ENCODE measurements at places on chromosomes 13 and 19.

- no peak for DNase-seq
These were observed 11.8 kb upstream of the CD70 start for GRCh38 chr19:6602729-6603114.

DNA sequence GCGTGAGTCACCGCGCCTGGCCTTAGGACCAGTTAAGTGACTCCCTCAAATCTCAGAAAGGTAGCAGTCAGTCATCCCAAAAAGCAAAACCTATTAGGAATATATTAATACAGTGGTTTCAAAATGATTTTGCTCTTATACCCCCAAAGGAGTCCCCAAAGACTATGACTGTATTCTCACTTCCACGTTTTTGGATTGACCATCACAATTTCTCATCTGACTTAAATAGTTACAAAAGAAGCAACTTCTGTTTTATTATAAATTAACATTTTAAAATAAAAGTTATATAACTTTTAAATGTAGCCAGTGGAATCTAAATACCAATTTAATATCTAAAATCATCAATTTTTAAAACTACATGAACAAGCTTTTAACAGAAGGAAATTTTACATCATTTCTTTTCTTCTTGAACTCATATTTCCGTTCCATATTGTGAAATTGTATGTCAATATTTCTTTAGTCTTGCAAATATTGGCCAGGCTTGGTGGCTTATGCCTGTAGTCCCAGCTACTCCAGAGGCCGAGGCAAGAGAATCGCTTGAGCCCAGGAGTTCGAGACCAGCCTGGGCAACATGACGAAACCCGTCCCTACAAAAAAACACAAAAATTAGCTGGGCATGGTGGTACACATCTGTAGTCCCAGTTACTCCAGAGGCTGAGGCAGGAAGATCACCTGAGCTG is 1.5 kb upstream of the SPART start:
- no peak for DNase-seq

DNA sequence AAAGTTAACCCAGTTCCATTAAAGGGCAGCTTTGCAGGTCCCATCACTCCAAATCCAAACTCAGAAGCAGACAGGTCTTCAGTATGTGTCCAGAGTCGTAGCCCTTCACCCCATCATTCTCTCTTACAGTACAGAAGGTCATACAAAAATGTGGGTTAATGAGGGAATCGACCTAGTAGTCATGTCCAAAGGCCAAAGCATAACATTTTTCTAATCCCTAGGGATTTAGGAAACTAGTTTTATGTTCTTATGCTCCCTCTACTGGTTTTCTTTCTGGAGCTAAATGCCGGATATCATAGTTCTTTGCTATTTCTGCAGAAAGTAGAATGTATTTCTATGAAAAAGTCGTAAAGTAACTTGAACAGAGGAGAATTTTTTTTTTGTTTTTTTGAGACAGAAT is 72.2 kb downstream of the DHRS12 start:
- no peak for DNase-seq

DNA sequence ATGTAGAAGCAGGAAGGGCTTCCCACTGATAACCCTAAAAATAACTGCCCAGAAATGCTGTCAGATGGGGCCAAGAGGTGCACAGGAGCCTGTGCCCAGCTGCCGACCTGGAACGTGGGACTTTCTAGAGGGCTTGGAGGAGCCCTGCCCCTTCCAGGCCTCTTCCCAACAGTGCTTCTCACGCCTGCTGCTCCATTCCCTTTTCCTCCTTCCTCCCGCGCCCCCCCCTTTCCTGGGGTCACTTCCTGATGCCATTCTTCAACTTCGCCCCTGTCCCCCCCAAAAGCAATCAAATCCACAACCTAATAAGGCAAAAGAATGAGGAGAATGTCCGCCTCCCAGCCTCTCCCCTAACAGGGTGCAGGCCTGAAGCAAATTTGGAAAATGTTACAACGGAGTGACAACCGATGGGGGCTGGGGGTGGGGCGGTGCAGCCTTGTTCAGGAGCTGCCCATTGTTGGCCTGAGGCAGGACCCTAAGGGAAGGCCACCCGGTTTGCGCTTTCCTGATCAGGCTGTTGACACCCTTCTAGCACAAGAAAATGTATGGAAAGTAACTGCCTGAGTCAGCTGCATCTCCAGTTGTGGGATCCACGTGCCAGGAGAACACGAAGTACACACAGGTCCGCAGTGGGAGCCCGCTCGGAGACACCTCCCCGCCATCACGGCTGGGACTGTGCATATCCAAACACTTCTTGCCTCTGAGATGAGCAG is 18.7 kb downstream of the ACTN4 start:
- no peak for DNase-seq

DNA sequence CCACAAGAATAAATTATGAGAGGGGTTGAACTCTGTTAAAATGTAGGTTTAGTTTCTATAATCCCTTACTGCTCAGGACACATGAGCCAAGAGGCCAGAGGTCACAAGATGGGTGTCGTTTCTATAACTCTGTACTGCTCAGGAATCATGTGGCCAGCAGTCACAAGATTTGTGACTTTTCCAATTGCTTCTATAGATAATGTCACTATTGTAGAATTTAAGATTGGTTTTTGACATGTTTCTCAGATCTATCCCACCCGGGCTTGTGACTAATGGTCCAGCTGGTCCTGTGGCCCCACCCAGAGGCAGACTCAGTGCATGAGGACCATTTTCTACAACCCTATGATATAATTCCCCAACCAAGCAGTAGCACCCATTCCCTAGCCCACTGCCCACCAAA is 662.0 kb upstream of the KLF12 start:
- DNase-seq = no peak

GRCh38 chr19:49403404-49404187 is 15.5 kb downstream of the KASH5 start:
- no peak for DNase-seq

DNA sequence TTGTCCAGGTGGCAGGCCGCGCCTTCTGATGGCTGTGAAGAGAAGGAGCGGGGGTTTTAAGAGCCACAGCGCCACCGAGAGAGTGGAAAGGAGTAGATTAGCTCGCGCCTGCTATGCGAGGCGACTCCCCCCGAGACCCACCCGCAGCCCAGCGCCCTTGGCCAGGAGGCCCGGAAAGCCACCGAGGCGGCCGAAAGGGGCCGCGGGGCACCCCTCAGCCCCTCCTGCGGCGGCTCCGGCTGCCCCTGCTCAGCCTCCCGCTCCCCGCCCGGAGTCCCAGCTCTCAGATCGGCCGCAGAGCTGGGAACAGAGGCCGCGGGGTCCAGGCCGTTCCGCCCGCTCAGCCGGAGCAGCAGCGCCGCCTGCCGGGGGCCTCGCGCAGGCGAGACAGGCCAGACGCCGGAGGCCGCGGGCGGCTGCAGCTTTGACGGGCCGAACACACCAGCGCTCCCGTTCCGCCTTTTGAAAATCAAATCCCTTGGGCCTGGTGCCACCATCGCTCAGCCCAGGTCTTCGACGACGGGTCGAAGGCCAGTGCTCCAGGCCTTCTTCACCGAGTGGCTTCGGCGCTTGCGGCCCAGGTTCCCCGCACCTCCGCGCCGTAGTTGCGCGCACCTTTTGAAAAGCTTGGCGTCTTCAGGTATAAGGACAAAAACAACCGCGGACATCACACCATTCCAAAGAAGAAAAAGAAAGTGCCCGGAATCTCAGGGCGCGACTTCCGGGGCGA is 15.3 kb downstream of the CDX2 start:
- peak; percentile 67 for DNase-seq

- DNase-seq = no peak
These were observed 147.4 kb downstream of the PTPRS start for GRCh38 chr19:5193192-5193591.

- no peak for DNase-seq
These were observed 10.9 kb upstream of the SHD start for GRCh38 chr19:4267901-4268815.

DNA sequence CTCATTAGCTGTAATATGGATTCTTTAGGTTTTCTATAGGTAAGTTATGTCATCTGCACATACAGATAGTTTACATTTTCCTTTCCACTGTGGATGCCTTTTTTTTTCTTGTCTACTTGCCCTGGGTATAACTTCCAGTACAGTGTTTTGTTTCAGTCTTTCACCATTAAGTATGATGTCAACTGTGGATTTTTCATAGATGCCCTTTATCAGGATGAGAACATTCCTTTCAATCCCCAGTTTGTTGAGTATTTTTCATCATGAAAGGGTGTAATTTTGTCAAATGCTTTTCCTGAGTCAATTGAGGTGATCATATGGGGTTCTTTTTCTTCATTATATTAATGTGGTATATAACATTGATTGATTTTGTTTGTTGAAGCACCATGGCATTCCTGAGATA is 43.6 kb upstream of the SACS start:
- no peak for DNase-seq

GRCh38 chr19:45600340-45600885 is 1.6 kb downstream of the GPR4 start:
- no peak for DNase-seq

DNA sequence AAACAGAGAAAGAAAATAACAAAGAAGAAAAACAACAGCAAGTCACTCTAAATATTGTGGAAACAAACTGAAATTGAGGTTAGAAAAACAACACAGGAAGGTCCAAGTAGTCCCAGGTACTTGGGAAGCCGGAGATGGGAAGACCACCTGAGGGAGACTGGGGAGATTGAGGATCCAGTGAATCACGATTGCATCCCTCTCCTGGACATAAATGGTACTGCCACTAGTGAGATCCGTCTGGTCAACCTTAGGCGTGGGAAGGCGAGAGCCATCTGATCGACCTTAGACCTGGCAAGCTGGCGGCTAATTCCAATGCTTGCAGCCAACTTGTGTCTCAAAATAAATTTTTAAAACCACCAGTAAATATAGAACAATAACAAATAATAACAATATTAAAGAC is 81.9 kb downstream of the ZNF726 start:
- no peak for DNase-seq

DNA sequence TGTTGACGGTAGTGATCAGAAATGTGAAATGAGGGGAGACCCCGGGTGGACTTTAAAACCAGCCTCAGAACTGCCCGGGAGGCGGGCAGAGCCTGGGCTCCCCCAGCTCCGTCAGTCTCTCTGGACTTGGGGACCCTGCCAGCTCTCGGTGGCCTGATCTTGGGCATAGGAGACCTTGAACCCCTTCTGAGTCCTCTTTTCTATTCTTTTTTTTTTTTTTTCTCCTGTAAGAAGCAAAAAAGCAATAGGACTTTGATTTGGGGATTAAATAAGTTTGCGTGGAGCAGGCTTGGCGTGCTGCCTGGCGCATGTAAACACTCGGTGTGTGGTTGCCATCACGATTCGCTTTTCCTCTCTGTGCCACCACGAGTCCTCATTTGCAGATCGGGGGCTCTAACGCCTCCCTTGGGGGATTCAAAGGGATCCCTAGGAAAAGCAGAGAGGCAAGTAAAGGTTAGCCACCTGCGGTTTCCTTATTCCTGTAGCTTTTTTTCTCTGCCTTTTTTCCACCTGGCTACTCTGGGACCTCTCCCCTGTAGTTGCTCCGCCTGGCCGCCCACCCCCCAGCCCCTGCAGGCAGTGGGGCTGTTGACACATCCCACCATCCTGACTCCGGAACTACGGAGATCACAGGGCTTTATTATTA is 1.3 kb downstream of the SAFB start:
- no peak for DNase-seq

DNA sequence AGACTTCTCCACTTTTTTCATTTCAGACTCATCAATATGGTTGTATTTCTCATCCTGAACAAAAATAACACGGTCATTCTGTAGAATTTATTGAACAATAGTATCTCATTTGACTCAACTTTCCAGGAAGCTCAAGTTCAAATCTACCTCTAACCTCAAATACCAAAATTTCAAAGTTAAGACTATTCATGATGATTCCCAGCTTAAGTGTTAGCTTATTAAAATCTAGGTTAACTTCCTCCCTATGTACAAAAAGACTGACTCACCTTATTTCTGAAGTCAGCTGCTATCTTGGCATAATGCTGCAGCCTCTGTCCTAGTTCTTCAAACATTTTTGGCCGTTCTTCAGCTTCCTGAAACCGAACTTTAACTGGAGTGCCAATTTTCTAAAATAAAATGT is 23.2 kb downstream of the HSPH1 start:
- no peak for DNase-seq

GRCh38 chr19:18859676-18860301 is 28.0 kb downstream of the UPF1 start:
- DNase-seq = no peak

- no peak for DNase-seq
These were observed 1458.3 kb downstream of the UQCRFS1 start for GRCh38 chr19:27754700-27755099.
